AG04449 (cell line): ENCODE measurements at places on chromosomes 16 and 17.

DNA sequence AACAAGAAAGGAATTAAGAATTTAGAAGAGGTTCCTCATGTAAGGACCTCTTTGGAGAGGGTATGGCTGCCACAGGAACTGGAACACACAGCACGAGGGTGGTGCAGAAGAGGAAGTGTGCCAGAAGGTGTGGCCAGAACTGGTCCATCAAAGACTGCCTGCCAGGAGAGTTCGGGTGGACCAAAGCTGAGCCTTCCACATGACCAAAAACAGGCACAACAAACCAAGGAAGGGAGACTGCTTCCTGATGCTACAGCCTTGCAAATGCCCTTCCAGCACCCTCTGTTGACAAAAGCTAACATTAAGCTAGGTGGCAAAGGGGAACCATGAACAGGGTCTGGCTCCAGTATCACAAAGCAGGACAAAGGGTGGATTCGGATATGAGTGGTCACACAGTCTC lies 125.8 kb upstream of the TMEM97 start:
- DNase-seq, result no peak

DNA sequence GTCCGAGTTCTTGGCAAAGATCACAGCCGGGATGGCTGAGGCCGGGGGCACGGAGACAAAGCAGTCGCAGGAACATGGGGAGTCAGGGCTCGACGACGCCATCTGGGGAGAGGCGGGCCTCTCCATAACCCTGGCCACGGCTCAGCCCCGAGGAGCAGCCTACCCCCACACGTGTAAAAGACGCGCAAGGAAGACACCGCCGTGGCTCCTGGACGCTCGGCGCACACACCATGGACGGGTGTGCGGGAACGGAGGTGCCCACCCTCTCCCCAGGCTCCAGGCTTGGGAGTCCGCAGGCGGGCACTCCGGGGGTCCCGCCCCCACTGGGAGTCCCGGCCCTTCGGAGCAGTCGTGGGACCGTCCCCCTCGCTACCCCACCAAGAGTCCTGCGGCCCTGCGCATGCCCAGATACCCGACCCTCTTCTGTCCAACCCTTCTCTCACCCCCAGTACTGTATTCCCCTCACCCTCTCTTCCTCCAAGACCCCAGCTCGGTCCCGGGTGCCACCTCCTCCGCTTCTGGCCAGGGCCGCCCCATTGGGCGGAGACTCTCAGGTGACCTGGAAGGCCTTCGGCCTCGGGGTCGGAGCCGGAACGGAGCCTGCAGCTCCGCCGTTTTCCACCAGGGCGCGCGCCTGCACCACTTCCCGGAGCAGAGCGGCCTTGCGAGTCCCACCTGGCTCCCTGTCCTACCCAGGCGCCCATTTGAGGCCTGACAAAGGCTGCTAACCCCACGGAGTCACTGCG lies at the start of gene SCRN2:
Gene SCRN2 (minus strand): TSS at position 532 of the 746 bp plus-strand sequence. CDS start 430 bp downstream, at position 102.
- no peak for DNase-seq

GRCh38 chr17:68657166-68657565 lies 56.0 kb upstream of the FAM20A start:
- no peak for DNase-seq

DNA sequence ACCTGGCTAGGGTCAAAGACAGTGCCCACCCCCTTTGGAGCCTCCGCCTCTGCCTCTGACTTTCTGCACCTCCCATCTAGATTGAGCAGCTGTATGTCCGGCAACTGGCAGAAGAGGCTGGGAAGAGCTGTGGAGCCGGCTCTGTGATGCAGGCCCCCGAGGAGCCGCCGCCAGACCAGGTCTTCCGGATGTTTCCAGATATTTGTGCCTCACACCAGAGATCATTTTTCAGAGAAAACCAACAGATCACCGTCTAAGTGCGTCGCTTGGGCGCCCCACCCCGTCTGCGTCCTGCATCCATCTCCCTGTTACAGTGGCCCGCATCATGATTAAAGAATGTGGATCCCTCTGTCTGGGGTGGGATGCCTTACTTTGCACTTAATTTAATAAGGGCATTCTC lies 22.1 kb downstream of the IRF8 start:
- DNase-seq, result no peak

GRCh38 chr17:40442392-40443195 lies 656 bp upstream of the IGFBP4 start:
- DNase-seq, result no peak

DNA sequence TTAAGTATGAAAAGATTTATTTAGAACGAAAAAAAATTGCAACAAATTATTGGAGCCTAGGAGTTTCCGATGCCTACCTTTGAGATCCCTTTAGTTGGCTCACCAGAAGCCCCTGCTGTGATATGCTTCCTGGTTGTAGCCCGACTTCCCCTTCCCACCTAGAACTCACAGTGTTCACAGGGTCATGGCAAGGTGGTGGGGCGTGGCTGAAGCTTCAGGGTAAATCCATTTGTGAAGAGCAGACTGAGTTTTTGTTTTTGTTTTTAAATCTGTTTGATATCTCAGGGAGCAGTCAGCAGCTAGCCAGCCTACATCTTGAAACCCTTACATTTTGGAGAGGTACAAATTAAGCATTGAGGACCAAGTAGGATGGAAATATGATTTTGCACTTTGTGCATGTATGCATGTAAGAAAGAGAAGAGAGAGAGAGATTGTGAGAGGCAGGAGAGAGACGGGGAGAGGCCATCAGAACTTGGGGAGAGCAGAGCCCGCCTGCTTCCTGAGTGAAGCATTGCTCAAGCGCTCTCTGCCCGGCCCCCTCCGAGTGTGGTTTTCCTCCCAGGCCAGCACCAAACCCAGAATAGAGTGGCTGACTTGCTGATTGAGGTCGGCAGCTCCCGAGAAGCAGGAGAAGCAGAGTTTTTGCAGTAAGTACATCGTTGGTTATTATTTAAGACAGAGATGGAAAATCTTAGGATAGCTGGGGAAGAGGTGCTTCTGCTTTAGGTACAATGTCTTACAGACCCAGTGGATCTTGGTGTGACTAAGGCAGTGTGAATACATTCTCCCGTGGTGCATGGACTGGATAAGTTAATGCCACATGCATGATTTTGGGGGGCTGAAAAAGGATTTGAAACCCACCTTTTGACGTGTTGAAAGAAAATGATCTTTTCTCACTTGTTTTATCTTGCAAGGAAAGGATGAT lies 64.2 kb downstream of the SPECC1 start:
- DNase-seq, result no peak

DNA sequence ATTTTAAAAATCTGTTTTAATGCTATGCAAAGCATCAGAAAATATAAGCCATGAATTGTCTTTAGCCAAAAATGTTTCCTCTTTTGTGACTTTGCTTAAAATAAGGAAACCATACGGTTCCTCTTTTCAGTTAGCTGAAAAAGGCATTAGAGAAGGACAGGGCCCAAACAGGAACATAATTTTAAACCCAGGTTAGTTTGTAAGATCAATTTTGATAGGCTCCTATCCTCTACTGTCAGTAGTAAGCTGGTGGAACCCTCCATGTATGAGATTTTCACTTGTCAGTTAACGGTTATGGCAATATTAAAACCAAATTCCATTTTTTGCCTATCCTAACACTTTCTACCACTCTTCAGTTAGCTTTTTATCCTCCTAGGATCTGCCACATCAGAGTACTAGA lies 4.3 kb downstream of the EVI2B start:
- no peak for DNase-seq

DNA sequence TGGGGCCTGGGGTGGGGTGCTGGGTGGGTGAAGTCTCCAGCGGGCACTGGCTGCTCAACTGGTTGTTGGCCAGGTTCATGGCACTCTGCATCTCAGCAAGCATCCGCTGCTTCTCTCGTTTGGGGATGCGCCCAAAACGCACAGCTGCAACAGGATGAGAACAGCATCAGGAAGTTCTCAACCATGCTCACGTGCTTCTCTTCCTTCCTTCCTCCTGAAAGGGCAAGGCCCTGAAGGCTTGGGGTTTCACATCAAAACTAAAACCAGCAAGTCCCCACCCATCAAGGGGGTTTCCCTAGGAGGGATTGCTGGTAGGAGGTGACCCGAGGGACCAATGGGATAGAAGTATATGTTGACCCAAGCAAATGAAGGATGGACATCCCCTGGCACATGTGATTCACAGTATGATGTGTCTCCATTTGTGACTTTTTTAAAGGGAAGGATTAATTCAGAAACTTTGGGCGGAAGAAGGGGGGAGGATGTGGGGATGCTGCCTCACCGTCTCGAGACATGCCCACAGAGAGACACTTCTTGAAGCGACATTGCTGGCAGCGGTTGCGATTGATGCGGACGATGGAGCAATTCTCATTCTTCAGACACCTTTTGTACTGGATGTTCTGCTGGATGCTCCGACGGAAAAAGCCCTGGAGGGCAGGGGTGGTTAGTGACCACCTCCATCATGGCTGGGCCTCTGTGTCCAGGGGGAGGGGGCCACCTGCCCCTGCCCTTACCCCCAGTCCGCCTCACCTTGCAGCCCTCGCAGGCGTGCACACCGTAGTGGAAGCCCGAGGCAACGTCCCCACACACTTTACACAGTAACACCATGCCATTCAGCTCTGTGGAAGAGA lies 4.2 kb downstream of the NR1D1 start:
- DNase-seq, result no peak

- DNase-seq, result no peak
These were observed 38.8 kb downstream of the CLEC16A start for GRCh38 chr16:10983159-10983558.

DNA sequence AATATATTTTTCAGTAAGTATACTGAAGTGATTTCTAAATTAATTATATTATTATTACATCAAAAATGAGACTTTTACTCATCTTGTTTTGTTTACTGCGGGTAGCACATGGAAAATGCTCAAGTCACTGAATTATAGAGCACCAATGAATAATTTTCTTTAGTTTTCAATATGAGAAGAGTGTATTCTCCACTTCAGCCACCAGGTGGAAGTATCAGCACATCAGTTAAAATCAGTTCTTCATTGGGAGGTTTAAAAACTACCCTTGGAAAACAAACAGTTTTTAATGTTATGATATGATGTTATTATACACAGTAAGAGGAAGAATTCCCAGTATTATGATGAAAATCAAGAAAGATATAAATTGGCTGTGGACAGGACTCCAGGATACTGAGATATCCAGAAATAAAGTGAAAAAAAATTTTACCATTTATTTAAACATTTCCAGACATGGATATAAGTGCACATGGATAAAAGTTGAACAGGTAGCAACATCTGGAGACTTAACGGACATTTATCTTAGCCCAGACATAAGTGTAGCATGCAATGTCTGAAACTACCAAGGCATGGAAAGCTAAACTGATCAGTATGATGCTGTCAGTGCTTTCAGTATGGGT lies 467.3 kb downstream of the KCNJ2 start:
- peak; percentile 2 for DNase-seq

- no peak for DNase-seq
These were observed 1.4 kb upstream of the TSPOAP1 start for GRCh38 chr17:58329810-58330537.

DNA sequence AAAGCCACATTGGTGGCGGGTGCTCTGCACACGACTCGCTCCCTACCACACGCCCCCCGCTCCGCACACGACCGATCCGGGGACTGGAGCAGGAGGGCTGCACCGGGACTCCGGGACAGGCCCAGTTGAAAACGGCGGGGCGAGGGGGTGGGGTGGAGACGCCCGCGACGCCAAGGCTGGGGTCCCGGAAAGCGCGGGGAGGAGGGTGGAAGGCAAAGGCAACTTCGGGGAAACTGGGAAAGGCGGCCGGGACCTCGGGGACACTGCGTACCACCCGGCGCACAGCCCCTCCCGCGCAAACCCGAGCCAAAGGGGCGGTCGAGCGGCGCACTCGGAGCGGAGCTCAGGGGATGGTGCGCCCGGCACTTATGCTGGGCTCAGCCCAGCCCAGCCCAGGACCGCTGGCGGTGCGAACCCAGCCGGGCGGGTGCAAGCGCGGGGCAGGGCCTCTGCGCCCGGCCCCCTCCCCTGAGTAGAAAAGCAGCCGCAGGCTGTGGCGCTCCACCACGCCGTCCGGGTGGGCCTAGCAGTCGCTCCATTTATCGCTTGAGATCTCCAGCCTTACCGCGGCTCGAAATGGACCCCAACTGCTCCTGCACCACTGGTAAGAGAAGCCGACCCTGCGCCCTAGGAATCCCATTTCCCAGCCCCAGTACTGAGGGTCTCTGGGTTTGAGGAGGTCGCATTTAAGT lies at the start of gene MT1M:
Gene MT1M (plus strand): TSS at position 504 of the 692 bp plus-strand sequence. CDS start 73 bp downstream, at position 577.
- DNase-seq, result no peak

GRCh38 chr16:55842369-55843104 lies 9.6 kb upstream of the CES1 start:
- DNase-seq, result no peak

DNA sequence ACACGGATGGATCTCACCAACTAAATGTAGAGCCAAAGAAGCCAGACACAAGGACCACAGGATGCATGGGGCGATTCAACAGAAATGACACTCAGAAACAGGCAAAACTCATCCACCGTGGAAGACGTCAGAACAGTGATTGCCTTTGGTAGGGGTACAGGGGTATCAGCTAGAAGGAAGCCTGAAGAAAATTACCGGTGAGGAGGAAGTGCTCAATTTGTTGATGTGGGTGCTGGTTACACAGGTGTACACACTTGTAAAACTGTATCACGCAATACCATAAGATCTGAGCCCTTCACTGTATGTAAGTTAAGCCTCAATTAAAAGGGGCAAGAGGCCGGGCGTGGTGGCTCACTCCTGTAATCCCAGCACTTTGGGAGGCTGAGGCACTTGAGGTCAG lies 226.1 kb downstream of the C16orf78 start:
- no peak for DNase-seq

DNA sequence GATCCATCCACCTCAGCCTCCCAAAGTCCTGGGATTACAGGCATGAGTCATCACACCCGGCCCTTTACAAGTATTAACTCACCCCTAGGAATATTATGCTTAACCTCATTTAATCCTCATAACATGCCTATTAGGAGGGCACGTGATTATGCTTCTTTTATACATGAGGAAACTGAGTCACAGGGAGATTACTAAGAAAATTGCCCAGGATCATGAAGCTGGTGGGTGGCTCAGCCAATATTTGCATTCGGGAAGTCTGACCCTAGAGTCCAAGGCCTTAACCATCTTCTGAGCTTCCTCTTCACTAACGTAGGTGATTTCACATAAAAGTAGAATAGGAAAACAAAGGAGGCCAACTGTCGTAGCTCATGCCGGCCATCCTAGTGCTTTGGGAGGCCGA lies 19.0 kb upstream of the SNN start:
- no peak for DNase-seq

DNA sequence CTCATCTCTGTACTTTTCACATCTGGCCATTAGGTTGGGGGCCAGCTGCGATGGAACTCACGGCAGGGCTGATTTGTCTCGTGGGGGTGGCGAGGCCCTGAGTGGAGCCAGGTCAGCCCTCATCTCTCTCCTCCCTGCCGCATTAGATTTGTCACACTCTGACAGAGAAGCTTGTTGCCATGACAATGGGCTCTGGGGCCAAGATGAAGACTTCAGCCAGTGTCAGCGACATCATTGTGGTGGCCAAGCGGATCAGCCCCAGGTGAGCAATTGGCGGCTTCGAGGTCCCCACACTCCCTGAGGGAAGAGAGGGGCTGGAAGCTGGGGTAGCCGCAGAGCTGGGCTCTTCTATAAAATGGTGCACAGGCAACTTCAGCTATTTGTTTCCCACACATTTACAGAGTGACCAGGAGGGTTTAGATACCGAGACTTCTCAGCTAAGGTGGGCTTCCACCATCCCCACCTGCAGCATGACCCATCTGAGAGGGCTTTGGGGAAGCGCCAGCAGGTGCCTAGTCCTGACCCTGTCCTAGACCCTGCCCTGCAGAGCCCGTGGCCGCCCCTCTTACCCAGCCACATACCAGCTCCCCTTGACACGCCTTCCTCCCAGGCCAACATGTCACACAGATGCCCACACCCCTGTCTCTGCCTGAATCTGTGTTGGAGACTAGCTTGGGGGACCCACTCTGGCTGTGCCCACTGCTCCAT lies 8.4 kb downstream of the TMEM98 start:
- DNase-seq, result no peak

- DNase-seq, result no peak
These were observed 307.5 kb downstream of the MAP2K4 start for GRCh38 chr17:12328204-12328603.

GRCh38 chr17:50621574-50622031 lies 13.1 kb upstream of the ABCC3 start:
- DNase-seq, result no peak
